ENCODE measurements at places on chromosomes 13 and 19.
A peak's percentile ranks its signal among the peaks of the same experiment; 100 is the strongest.

DNA sequence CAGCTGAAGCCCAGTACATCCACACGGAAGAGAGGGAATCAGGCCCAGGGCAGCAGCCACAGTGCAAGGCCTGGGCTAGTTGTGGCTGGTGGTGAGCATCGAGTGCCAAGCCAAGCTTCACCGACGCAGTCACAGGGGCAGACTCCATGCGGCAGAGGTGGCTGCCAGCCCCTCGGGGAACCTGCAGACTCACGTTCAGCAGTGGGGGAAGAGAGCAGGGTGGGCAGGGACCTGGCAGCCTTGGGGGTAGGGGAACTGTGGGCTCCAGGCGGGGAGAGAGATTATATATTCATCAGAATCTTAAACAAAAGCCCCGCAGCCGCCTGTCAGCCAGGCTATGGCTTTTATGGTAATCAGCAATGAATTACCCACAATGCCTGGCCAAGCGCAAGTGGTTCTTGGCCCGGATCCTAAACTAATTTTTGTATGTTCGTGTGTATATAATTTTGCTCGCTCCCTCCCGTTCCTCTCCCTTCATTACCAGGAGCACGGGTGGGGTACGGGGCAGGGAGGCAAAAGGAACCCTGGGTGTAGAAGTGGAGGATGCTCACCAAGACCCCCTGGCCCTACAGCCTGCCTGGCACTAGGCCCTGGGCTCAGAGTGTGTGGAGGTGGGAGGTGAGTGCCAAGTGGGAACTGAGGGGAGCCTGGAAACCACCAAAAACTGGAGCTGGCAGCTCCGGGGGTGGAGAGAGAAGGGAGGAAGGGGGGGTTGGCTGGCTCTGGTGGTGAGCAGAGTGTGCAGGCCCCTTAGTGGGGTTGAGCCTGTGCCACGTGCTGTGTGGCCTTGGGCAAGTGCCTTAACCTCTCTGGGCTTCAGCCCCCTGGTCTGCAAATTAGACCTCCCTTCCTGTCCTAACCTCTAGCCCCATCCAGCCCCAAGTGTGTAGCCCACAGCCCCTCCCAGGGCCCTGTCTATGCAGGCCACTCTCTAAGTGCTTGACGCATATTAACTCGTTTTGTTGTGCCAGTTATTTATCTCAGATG, 31.9 kb downstream of the PTPRS start:
- no peak for DNase-seq

DNA sequence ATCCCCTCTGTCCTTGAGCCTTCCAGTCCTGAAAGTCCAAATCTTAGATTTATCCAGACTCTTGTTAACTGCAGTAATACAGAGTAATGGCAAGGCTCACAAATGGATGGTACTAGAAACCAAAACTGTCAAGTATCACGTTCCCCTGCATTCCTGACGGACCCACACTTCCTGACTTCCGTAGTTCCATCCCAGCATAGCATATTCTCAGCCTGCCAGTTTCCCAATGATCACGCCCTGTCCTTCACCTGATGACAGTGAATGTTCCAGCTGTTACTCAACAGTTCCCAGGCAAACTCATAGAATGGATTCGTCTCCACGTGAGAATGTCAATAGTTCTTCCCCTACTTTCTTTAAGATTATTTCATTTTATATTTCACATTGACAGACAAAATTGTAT, 33.6 kb downstream of the SLC7A1 start:
- no peak for DNase-seq

DNA sequence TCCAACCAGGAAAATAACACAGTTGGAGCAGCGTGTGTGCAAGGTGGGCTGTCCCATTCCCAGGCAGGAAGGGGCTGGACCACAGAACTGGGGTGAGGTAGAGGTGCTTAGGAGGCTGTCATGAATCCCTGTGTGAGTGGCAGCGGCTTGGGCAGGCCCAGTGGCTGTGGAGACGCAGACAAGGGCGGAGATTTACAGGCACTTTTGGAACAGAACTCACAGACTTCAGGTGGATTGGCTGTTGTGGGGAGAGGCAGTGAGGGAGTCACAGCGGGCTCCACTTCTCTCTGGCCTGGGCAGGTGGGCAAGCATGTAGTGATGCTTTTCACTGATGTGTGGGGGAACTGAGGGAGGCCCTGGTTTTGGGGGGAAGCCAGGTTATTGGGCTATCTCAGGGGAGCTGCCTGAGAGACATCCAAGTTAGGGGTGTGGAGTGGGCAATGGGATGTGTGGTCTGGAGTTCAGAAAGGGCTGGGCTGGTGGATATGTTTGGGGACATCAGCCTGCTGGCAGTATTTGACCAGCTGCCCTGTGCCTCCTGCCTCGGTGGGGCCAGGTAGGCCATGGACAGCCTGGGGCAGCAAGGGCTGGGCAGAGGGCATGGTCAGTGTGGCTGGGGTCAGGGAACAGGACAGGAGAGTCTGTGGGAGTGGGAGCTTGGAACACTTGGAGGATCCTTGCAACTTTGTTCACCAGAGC, 27.0 kb upstream of the ZNF492 start:
- DNase-seq: no peak

- no peak for DNase-seq
Observed at GRCh38 chr19:17296976-17297375, 6.2 kb downstream of the ABHD8 start.

- no peak for DNase-seq
Observed at GRCh38 chr13:33172911-33173310, 112.6 kb downstream of the STARD13 start.

DNA sequence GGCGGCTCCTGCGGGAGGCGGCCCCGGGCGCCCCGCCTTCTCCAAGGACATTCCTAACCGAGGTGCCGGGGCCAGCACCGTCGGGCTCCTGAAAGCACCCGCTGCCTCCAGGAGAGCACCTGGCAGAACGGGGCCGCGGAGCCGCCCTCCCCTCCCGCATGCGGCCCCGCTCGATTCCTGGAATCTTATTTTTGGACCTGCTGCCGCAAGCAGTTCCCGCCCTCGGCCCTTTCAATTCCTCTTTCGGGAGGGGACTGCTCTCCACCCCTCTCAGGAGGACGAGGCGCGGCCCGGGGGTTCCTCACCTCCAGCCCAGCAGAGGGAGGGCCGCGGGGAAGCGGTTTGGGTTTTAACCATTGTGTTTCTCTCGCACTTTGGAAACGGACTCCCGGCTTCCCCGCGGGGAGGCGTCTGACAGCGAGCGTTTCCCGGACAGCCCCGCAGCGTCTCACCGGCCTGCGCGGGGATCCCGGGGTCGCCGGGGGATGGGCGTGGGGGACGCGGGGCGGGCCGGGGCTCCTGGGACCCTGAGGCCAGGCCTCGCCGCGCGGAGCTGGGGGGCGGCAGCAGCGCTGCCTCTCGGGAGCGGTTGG, 849 bp downstream of the GAS6 start:
- DNase-seq: peak; percentile 64

Data from inflammatory macrophage (primary cell).